ENCODE measurements at places on chromosomes 7 and 10. TPM values are rescaled to one million over a fixed set of nuclear protein-coding genes. Genes with fewer than 3 reads are reported as not detected.

UPK3B gene
- 0.18 TPM for total RNA-seq

MYL10 gene
- total RNA-seq: not detected

INMT gene
- 219 TPM for total RNA-seq

DNA sequence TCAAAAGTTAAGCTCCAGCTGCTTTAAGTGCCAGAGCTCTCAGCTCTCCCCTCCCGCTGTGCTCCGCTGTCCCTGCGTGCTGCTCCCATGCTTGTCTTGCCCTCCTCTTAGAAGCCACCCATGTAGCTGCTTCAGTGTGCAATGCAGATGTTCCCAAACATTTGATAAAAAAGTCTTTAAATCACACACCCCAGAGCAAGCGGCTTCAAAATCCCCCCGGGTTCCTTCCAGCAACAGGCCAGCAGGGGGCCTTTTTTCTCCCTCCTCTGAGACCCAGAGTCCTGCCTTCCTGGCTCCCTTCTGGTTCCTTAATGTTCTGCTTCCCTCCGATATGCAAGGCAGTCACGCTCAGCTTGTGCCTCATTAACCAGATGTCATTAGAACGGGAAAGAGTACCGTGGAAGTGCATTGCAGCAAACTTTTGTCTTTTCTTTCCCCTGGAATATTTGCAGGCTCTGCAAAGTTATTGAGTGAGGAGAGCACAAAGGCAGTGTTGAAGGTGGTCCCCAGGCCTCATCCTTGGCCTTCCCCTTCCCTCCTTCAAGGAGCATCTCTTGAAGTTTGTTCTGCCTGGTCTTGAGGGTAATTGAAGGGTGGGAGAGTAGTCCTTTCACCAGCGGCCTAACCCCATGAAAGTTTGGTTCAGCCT is 25.5 kb downstream of the LDB3 start:
- DNase-seq: peak; percentile 70

- DNase-seq: no peak
These were observed 34.6 kb downstream of the PSAP start for GRCh38 chr10:71816421-71816851.

DNA sequence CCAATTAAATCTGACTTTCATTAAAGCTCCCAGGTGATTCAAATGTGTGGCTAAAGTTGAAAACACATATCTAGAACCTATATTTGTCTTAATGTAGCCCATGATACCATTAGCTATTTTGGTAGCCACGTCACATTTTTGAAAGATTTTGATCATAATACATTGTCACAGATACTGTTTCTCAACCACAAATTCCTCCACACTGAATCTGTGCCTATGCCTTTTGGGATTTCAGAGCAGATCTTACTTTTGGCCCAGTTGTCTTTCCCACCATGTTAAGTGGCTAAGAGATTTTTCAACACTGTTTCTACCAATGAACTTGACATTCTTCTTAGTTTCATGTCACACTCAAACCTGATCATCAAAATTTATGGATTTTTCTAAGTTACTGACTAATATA is 47.4 kb downstream of the CH25H start:
- DNase-seq: no peak

DNA sequence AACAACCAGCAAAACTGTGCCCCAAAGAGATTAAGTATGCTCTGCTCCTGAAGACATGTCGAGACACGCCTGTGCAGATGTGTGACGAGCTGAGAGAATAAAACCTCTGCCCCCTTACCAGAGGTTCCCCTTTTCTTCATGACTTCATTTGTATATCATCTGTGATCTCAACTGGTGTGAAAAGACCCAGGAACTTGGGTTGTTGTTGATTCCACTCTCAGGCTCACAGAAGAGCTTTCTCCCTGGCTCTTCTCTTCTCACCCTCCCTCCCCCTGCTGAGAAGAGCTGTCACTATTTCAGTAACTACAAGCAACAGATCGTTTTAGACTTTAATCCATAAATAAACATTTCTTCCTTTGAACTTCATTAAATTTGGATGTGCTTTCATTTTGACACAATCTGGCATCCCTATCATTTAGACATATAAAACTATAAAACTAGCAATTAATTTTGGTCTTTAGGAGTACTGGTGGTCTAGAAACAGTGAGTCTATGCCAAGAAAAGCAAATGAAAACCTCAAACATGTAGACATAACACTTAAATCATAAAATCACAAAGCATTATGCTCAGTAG is 179.3 kb upstream of the FZD8 start:
- peak; percentile 22 for DNase-seq

DNA sequence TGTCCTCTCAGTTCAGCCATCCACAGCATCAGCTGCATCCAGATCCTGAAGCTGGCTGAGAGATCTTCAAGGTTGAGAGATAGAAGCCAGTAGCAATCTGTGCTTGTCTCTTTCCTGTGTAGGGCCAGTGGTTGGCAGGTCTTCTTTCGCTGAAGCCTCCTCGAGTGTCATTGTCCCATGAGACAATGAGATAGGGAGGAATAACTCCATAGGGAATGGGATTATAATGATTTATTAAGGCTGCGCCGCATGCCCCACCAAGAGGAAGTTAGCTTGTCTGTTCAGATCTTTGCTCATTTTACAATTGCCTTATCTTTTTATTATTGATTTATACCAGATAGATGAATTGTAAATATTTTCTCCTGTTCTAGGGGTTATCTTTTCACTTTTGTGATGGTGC is 61.5 kb downstream of the MCMBP start:
- DNase-seq: no peak

DNA sequence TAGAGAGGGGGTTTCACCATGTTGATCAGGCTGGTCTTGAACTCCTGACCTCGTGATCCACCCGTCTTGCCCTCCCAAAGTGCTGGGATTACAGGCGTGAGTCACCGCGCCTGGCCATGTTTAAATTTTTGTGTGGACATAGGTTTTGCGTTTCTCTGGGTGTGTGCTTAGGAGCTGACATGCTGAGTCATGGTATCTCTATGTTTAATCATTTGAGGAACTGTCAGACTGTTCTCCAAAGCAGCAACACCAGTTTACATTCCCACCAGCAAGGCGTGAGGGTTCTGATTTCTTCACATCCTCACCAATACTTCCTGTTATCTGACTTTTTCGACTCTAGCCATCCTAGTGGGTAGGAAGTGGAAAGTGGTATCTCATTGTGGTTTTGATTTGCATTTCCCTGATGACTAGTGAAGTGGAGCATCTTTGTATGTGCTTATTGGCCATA is 153.7 kb downstream of the DNAJB6 start:
- no peak for DNase-seq

GRCh38 chr7:100626530-100627237 is 14.3 kb downstream of the MOSPD3 start:
- DNase-seq: peak; percentile 73

GRCh38 chr10:34137955-34138354 is 677.1 kb downstream of the PARD3 start:
- DNase-seq: no peak
